ENCODE measurements at places on chromosomes 1 and 21. TPM values are rescaled to one million over a fixed set of nuclear protein-coding genes. Genes with fewer than 3 reads are reported as not detected.

The FHAD1 gene
- not detected for total RNA-seq

The AADACL3 gene
- not detected for total RNA-seq

The C8A gene
- not detected for total RNA-seq

The PPP1R12B gene
- 15.0 TPM for total RNA-seq

The CSMD2 gene
- not detected for total RNA-seq

The SMIM11 gene
- 3.1 TPM for total RNA-seq

The SPTA1 gene
- not detected for total RNA-seq

The BTBD19 gene
- 36.5 TPM for total RNA-seq

The CDK18 gene
- total RNA-seq = 2.7 TPM

The TLR5 gene
- total RNA-seq = 2.5 TPM

The SLC35E2B gene
- total RNA-seq = 45.3 TPM

The ADAMTS4 gene
- 0.28 TPM for total RNA-seq

Measured in CD4-positive, alpha-beta T cell (primary cell).